ENCODE measurements at places on chromosomes 2 and 18.

GRCh38 chr2:234271338-234271737 is 220.8 kb downstream of the SPP2 start:
- DNase-seq = no peak

GRCh38 chr2:98088261-98088660 is 1.3 kb downstream of the VWA3B start:
- DNase-seq = no peak

- DNase-seq = no peak
Measured at GRCh38 chr2:111930409-111930808, 32.0 kb downstream of the MERTK start.

- no peak for DNase-seq
Measured at GRCh38 chr2:191382801-191383200, 137.6 kb downstream of the MYO1B start.

GRCh38 chr18:5604778-5605177 is 61.0 kb upstream of the EPB41L3 start:
- DNase-seq = no peak

- no peak for DNase-seq
Measured at GRCh38 chr2:238281826-238282480, 6.5 kb downstream of the PER2 start.

- no peak for DNase-seq
Measured at GRCh38 chr2:142723236-142723635, 154.2 kb upstream of the KYNU start.

DNA sequence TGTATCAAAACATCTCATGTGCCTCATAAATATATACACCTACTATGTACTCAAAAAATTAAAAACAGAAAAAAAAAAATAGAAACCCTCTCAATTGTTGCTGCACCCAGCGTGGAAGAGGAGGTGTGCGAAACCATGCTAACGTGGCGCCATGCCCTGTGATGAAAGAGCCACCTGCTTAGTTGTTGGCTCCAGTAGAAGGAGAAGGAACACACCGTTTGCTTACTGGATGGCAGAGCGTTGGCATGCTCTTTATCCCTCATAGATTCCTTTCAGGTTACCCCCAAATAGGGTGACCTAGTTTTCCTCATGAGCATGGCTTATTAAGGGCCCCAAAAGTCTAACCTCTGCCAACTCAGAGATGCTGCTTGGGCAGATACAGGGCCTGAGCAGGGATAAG is 332.1 kb downstream of the AGAP1 start:
- DNase-seq = no peak

DNA sequence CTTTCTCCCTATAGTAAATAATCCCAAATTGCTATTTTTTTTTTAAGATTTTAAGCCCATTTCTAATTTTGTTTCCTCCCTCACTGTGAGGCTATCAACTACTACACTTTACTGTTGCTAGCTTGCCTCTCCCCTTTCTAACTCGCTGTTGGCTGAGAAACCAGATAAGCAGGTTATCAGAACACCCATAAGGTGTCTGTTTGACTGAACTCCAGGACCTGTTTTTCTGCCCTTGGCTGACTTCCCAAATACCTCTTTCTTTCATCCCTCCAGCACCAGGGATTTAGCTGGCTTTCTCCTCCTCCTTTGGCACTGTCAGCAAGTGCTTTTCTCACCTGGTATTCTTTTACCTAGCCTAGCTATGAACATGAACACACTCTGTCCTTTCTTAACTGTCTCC is 11.1 kb downstream of the TRAK2 start:
- no peak for DNase-seq

GRCh38 chr2:238642973-238643372 is 204.9 kb upstream of the TWIST2 start:
- no peak for DNase-seq

GRCh38 chr2:120711694-120712093 is 24.0 kb upstream of the GLI2 start:
- no peak for DNase-seq

GRCh38 chr2:233094614-233095013 is 34.5 kb downstream of the INPP5D start:
- DNase-seq = no peak

GRCh38 chr2:99621774-99622173 is 132.0 kb upstream of the REV1 start:
- no peak for DNase-seq

GRCh38 chr2:231820786-231821303 is 34.6 kb downstream of the COPS7B start:
- DNase-seq = no peak

DNA sequence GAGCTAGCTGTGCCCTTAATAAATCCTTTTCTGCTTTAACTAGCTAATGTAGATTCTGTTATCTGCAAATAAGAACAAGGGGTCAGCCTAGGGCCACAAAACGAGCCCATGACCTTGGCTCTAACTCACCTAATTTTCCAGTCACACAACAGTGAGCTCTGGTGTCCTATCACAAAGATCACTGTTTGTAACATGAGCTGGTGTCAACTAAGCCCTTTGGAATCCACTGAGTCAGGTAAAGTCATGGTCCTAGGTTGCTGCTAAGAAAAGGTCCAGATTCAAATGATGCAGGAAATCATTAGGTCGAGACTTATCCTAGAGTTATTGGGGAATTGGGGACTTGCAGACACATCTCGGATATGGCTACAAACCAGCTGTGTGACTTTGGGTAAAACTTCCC is 49.9 kb downstream of the ST8SIA5 start:
- no peak for DNase-seq

- DNase-seq = no peak
Measured at GRCh38 chr2:62505109-62505749, 766 bp downstream of the TMEM17 start.

DNA sequence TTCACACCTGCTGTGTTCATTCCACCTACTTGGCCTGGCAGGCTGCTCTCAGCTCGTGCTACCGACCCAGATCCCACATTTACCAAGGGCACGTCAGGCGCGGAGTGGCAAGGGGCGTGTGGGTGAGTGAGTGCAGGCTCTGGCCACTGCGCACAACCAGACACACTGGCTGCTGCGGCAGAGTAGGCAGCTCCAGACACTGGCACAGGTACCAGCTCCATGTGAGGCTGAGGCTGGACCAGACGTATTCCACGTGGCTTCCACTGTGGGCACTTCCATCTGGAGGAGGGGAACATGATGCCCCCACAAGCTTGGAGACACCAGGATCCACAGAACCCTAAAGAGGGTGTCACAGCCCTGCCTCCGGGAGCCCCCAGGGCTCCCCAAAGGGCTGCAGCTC is 74.6 kb upstream of the ZNF804A start:
- DNase-seq = no peak

DNA sequence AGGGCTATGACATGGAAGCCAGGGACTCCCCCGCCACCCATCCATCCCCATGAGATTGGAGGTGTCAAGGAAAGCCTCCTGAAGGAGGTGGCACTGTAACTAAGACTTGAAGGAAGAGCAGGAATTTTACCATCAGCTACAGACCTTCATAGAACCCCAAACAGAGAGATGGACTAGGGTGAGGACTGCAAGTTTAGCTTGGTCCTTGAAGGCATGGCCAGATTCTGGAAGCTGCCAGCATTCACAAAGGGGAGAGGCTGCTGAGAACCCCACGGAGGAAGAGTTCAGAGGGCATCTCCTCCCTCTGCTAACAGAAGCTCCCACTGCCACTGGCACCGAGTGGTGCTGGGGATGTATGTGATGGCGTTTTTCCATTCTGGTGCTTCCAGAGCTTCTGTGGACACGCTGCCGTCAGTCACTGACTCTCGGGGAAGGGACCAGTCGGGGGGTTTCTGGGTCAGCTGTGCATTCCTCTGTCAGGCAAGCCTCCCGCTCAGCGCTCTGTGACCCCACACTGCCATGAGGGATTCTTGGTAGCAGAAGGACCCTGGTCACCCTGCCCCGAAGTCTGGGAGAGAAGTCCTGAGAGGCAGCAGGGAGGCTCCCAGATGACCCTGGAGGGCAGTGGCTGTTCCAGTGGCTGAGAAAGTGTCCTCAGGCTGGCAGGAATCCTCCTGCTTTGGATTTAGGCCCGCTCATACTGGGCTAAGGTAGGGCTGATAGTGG is 18.1 kb downstream of the TMEM185B start:
- no peak for DNase-seq

DNA sequence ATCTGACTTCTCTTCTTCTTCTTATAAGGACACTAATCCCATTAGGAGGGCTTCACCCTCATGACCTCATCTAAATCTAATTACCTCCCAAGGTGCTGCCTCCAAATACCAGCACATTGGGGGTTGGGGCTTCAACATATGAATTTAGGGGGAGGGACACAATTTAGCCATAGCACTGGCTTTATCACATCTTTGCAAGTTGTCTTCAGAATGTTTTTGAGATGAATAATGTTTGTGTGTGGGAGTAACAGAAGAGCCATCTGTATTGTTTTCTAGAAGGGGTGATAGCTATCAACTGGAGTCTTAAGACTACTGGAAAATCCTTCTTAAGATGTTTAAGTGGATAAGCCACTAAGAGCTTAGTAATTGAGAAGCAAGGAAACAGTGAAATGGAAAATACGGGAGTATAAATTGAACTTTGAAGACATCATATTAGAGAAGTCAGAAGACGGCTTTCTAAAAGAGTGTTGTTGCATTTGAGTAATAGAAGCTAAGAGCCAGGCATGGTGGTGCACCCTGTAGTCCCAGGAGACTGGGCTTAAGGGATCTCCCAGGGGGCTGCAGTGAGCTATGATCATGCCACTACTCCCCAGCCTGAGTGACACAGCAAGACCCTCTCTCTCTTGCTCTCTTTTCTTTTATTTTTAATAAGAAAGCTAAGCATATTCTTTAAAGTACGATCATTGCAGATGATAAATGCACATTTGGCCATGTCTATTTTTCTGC is 32.6 kb upstream of the B3GNT2 start:
- no peak for DNase-seq

DNA sequence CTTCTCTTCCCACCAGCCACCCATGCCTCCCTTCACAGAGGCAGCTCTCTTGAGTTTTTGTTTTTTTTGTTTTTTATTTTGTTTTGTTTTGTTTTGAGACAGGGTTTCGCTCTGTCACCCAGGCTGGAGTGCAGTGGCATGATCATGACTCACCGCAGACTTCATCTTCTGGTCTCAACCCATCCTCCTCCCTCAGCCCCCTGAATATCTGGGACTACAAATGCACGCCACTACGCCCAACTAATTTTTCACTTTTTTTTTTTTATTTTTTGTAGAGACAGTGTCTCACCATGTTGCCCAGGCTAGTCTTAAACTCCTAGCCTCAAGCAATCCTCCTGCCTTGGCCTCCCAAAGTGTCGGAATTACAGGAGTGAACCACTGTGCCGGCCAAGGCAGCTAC is 161.4 kb downstream of the TRABD2A start:
- DNase-seq = no peak

- no peak for DNase-seq
Measured at GRCh38 chr2:207465894-207466293, 63.9 kb upstream of the CREB1 start.

GRCh38 chr2:134737671-134738070 is 18.9 kb upstream of the TMEM163 start:
- no peak for DNase-seq

DNA sequence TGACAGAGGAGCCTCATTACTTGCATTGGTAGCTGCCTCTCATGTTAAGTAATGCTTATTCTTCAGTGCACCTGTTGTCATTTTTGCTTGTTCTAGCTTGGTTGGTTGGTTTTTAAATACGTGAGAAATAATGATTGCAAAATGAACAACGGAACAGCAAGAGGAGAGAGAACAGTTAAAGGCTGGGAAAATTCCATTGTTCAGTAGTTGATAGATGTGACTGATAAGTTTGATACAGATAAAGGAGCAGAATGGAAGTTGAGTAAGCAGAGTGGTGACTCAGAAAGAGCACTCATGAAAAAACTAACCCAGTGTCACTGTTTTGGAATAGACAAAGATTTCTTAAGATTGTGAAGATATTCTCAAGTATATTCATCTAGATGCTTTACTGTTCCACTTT is 50.5 kb downstream of the MTA3 start:
- DNase-seq = no peak

DNA sequence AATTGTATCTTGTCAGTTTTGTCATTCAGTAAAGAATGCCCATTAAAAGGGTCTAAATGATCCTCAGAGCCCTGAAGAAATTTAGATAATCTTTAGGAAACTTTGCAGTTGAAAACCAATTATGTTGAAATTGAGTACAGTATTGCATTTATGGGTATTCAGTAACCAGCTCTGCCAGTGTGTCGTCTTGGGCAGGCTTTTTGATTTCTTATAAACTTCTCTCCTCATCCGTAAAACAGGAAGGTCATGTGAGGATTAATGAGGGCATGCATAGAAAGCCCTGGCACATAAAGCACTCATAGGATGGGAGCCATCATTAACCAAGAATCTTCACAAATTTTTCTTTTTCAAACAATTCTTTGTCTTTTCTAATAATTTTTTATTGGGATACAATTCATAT is 14.8 kb downstream of the PNO1 start:
- no peak for DNase-seq

DNA sequence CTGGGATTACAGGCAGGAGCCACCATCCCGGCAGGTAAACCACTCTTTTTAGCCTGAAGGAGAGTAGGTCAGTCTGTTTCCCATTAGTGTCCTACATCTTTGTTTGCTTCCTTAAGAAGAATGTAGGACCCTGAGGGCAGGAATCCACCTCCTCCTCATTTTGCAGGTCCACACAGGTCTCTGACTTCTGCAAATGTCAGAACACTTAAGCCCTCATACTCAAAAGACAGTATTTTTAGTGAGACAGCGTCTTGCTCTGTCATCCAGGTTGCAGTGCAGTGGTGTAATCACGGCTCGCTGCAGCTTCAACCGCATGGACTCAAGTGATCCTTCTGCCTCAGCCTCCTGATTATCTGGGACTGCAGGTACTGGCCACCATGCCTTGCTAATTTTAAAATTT is 9.3 kb downstream of the PSTPIP2 start:
- no peak for DNase-seq

DNA sequence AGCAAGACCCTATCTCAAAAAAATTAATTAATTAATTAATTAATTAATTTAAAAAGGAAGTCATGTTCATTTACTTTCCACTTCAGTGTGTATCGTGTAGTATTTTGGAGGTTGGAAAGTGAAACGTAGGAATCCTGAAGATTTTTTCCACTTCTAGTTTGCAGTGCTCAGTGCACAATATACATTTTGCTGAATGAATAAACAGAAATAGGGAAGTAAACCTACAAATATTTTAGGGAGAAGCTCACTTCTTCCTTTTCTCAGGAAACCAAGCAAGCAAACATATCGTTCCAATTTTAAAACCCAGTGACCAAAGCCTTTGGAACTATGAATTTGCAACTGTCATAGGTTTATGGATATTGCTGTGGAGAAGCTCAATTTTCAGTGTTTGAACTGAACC is 27.8 kb downstream of the SLC14A1 start:
- DNase-seq = no peak

DNA sequence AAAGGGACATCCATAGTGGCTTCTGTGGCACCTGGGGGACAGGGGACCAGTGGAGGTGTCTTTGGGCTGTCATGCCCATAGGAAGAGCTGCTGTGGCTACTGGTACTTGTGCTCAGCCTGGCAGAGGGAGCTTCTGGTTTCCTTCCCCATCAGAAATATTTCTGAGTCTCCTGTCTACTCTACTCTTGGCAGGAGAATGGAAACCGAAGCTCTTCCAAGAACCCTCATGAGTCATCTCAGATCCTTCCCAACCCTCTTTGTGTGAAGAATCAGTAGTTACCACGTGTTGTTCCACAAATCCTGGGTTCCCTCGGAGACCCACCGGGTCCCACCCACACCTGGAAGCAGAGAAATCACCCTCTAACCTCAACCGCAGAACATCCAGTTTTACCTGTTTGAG is 234.9 kb downstream of the FHOD3 start:
- DNase-seq = no peak

Data from stimulated activated CD4-positive, alpha-beta T cell treated with anti-CD3 and anti-CD28 coated beads, Interleukin-4, amount 100 ng/mL, for 48 hours (primary cell).